GOT3 (cell line): ENCODE measurements at places on chromosomes 12 and 14.

GRCh38 chr12:16349131-16349460 lies 1.7 kb downstream of the MGST1 start:
- peak; percentile 35 for DNase-seq

DNA sequence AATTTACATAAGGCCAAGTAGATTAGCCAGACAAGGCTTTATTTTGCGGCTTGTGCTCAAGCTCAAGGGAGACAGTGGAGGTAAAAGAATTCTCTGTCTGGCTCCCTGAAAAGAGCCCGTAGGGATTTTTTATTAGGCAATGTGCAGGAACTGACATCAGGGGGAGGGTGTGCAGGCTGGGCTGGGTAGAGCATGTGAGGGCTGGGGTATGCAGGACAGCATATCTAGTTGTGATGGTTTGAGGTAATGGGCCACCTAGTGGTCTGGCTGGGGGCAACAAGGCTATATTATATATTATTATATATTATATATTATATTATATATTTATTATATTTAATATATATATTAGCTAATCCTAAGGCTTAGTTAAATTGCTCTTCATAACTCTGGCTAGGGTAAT lies 102.1 kb downstream of the TMEM117 start:
- no peak for DNase-seq

GRCh38 chr12:3712209-3712992 lies 40.5 kb downstream of the CRACR2A start:
- no peak for DNase-seq

GRCh38 chr14:67729072-67729885 lies 27.6 kb downstream of the RDH12 start:
- no peak for DNase-seq

- no peak for DNase-seq
Observed at GRCh38 chr12:26732005-26732908, 100.7 kb downstream of the ITPR2 start.

GRCh38 chr14:65709576-65709975 lies 297.0 kb downstream of the FUT8 start:
- no peak for DNase-seq

DNA sequence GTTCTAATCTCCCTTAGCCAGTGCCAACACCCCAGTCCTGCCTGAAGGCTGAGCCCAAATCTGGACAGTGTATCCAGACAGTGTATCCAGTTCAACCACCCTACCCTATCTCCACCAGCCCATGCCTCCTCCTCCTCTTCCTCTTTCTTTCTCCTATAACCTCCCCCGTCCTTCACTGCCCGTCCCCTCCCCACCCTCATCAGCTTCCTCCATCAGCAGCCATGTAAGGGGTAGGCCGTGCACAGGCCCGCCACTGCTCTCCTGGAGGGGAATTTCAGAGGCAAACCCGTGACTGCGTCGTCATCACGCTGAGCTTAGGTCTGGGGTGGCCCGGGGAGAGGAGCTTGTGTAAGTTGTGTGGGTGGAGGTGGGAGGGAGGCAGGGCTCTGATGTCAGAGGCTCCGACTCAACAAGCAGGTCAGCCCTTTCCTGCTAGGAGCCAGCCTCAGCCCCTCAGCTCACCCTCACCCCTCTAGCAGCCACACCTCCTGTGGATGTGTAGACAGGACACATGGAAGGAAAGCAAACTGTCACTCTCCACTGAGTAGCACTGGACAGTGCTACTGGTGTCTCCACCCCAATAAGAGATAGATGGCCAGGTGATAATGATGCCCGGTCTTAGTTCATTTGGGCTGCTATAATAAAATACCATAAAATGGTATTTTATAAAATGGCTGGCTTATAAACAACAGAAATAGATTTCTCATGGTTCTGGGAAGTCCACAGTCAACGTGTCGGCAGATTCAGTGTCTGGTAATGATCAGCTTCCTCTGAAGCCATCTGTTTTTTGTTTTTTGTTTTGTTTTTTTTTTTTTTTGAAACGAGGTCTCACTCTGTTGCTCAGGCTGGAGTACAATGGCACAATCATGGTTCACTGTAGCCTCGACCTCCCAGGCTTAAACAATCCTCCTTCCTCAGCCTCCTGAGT lies 50.5 kb downstream of the IRF2BPL start:
- DNase-seq = no peak

- DNase-seq = no peak
Observed at GRCh38 chr12:53695152-53696145, 19.6 kb upstream of the ATP5MC2 start.

- DNase-seq = no peak
Observed at GRCh38 chr12:107461222-107461975, 224.2 kb upstream of the PWP1 start.

DNA sequence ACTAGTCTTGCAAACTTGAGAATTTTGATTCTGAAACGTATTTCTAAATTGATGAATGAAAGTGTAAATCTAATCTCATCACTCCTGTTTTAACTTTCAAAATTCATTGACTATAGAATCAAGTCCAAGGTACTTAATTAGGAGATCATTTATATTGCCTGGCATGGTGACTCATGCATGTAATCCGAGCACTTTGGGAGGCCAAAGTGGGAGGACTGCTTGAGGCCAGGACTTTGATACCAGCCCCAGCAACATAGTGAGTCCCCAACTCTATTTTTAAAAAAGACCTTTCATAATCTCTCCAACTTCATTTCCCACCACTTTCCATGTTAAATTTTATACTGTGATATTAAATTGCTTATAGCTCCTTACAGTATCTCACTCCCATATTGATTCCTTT lies 3.0 kb upstream of the MIPOL1 start:
- no peak for DNase-seq
